ENCODE measurements at places on chromosomes 13 and 19.

GRCh38 chr19:29563486-29564101 is 37.8 kb downstream of the VSTM2B start:
- DNase-seq: no peak

GRCh38 chr19:6828698-6829633 is 56.5 kb downstream of the VAV1 start:
- DNase-seq: no peak

- DNase-seq: no peak
Observed at GRCh38 chr19:42441049-42441445, 1.7 kb downstream of the CXCL17 start.

DNA sequence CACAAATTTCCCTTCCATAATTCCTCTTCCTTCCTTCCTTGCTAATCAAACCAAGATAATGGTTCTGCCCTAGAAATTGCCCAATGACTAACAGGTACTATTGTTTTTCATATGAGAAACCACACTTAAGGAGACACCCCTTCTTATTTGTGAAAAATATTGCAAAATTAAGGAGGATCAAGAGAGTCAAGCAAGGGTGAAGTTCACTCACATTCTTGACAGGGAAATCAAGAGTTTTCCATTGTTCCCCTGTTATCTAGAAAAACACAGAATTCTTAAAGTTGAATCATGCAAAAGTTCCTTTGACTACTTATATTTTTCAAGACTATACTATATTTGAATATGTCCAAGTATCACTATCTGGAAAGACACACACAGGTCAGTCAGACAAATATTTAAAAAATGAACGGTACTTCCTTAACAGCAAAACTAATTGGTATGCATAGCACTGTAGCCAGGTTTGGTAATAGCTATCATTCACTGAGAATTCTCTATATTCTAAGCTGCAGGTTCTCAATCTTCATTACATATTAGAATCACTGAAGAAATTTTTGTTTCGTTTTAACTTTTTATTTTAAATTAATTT is 897.2 kb downstream of the DIAPH3 start:
- DNase-seq: no peak

- no peak for DNase-seq
Observed at GRCh38 chr13:37109051-37109678, 3.7 kb upstream of the CSNK1A1L start.

DNA sequence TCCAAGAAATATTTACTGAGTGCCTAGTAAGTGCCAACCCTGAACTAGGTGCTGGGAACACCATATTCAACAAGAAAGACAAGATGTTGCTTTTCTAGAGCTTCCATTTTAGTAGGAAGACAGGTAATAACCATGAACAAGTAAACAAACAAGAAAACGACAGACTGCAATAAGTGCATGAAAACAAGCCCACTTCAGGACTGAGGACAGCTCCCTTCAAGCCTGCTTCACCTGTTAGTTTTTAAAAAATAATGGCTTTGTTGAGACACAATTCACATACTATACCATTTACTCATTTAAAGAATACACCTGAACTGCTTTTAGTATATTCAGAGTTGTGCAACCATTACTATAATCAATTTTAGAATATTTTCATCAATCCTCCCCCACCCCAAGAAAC is 30.4 kb downstream of the CYP4F22 start:
- no peak for DNase-seq

GRCh38 chr13:73225990-73226389 is 167.2 kb downstream of the KLF5 start:
- DNase-seq: no peak

- no peak for DNase-seq
Observed at GRCh38 chr13:113047587-113047986, 58.0 kb upstream of the F7 start.

GRCh38 chr13:90438576-90438975 is 908.9 kb upstream of the MIR17HG start:
- no peak for DNase-seq

DNA sequence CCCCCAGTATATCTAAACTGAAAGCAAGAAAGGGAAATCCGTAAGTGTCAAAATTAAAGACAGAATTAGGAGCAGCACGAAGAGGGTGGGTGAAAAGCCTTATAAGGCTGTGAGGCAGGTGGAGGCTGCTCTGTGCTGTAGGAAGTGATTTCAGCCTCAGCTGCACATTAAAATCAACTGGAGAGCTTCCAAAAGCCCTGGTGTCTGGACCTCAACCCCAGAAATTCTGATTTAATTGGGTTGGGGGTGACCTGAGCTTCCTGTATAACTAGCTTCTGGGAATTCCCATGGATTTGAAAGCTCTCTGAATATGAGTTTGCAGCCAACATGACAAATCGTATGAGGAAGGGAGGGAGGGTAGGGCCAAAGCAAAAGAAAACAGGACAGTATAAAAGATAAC is 242.4 kb upstream of the TMTC4 start:
- no peak for DNase-seq

GRCh38 chr19:741506-742131 is 9.3 kb upstream of the MISP start:
- no peak for DNase-seq

GRCh38 chr19:1243768-1244692 is 2.5 kb downstream of the ATP5F1D start:
- no peak for DNase-seq

DNA sequence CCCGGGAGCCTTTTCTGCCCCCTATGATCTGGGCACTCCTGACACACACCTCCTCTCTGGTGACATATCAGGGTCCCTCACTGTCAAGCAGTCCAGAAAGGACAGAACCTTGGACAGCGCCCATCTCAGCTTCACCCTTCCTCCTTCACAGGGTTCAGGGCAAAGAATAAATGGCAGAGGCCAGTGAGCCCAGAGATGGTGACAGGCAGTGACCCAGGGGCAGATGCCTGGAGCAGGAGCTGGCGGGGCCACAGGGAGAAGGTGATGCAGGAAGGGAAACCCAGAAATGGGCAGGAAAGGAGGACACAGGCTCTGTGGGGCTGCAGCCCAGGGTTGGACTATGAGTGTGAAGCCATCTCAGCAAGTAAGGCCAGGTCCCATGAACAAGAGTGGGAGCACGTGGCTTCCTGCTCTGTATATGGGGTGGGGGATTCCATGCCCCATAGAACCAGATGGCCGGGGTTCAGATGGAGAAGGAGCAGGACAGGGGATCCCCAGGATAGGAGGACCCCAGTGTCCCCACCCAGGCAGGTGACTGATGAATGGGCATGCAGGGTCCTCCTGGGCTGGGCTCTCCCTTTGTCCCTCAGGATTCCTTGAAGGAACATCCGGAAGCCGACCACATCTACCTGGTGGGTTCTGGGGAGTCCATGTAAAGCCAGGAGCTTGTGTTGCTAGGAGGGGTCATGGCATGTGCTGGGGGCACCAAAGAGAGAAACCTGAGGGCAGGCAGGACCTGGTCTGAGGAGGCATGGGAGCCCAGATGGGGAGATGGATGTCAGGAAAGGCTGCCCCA is 8.5 kb upstream of the CEACAM7 start:
- DNase-seq: peak; percentile 21

GRCh38 chr13:35961461-35962220 is 169.5 kb downstream of the DCLK1 start:
- no peak for DNase-seq

- no peak for DNase-seq
Observed at GRCh38 chr13:93145199-93145598, 81.4 kb upstream of the GPC6 start.

DNA sequence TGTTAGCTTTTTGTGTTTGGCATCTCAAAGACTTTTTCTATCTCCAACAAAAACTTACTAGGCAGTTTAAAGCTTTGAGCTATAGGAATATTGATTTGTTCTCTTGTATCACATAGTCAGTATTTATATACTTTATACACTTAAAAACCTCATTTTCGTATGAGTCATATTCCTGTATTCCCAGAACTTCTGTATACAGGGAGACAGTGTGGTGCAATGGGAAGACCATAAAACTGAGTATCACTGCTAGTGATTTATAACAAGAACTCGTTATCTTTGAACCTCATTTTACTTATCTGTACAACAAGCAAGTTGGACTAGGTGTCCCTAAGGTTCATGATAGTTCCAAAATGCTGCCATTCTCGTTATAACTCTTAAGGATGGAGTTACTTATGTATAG is 6.3 kb downstream of the GPR180 start:
- no peak for DNase-seq

GRCh38 chr13:19726611-19727010 is 56.1 kb downstream of the PSPC1 start:
- DNase-seq: no peak

DNA sequence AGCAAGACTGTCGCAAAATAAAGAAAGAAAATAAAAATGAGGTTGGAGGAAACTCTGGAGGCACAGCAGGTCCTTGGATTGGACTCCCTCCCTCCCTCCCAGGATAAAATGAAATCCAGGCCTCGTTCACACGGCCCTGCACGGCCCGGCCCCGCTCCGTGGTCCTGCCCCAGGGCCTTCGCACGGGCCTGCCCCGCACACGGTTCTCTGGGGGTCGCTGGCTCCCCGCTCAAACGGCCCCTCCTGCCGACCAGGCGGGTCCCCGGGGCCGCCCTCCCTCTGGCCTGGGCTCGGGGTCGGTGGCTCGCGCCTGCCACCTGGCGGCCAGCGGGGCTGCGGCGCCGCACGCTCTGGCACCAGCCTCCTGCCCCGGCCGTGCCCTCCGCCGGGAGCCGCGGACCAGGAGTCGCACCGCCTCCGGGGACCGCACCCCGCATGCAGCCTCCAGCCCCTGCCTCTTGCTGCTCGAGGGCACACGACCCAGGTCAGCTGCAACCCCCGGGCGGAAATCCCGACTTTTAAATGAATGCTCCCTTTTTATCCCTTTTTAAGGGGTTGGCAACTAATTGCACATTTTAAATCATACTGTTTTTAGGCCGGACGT is 1.5 kb upstream of the WDR18 start:
- no peak for DNase-seq

- peak; percentile 8 for DNase-seq
Observed at GRCh38 chr19:11767633-11768133, 883 bp downstream of the ZNF441 start.

DNA sequence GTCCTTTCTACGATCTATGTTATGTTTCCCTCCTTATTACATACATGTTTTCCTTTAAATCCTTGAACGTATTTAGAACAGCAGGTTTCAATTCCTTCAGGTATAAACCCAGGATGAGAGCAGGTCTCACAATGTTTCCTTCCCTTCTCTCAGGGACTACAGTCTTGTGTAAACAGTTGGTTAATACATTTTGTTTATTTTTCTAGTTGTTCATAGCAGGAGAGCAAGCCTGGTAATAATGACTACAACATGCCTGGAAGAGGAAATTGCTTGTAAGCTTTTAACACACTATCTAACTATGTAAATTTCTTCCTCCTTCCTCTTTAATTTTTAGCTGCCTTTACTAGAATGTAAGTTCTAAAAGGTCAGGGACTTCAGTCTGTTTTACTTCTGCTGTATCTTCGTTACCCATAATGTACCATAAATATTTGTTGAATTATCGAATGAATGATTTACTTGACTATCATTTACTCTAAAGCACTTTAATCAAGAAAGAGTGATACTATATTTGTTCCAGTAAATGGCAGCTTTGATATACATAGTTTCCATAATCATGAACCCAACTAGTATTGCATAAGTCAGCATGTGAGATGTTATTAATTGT is 28.9 kb upstream of the TNFRSF19 start:
- DNase-seq: no peak

DNA sequence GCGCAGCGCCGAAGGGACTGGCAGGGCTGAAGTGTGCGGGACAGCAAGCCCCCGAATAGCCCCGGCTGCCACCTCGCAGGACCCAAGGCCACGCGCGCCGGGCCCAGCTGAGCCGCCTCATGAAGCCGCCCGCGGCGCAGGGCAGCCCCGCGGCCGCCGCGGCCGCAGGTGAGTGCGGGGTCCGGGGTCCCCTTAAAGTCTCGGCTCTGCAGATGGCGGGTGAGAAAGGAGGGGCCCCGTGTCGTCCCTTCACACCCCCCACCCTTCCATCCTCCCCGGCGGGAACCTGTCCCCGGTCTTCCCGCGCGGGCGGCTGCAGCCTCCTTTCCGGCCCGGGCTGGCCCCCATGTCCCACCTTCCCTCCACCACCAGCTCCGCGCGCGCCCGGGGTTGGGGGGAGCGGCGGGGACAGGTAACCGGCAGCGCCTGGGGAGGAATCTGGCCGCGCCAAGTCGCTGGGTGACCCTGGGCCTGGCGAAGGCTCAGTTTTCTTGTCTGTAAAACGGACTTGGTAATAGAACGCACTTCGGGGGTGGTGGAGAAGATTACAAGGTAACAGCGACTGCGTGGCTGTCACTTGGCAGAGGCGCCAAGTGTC is 338 bp downstream of the RGCC start:
- DNase-seq: no peak

DNA sequence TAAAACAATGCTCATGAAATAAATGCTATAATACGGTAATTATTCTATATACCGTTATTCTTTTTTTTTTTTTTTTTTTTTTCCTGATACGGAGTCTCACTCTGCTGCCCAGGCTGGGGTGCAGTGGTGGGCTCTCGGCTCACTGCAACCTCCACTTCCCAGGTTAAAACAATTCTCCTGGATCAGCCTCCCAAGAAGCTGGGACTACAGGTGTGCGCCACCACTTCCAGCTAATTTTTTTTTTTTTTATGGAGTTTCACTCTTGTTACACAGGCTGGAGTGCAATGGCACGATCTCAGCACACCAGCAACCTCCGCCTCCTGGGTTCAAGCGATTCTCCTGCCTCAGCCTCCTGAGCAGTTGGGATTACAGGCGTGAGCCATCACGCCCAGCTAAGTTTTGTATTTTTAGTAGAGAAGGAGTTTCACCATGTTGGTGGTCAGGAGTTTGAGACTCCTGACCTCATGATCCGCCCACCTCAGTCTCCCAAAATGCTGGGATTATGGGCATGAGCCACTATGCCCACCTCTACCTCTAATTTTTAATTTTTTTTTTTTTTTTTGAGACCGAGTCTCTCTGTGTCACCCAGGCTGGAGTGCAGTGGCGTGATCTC is 6.9 kb downstream of the PPP1R15A start:
- DNase-seq: no peak

DNA sequence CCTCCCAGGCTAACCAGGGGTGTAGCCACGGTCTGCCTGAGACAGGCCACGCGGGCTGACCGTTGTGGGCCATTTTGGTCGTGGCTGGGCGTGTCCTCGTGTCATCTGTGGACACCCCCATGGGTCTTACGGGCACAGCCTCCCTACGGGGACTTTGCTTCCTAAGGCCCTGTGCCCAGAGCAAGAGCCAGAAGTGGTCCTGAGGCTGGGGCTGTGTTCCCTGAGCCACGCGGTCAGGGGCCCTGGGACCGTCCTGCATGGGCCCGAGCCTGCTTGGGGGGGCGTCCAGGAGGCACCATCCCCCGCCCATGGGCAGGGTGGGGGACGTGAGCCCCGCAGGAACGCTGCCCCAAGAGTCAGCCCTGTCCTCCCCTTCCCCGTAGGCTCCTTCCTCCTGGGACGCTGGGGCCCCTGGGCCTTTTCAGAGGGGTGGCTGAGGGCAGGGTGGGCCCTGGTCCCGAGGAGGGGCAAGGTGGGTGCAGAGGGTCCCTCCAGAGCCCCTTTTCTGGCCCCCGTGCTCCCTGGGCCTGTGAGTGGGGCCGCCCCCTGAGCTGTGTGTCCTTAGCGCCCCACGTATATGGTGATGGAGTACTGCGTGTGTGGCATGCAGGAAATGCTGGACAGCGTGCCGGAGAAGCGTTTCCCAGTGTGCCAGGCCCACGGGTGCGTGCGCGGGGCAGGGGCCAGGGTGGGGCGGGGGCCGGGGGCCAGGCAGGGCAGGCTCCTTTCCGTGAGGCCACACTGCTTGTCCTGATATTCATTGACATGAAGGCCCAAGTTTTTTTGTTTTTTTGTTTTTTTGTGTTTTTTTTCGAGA is 13.4 kb downstream of the STK11 start:
- DNase-seq: no peak

- no peak for DNase-seq
Observed at GRCh38 chr13:67410645-67411044, 180.5 kb upstream of the PCDH9 start.

All from ascending aorta (tissue), 2 donors.